ENCODE measurements at places on chromosomes 2 and 18.

DNA sequence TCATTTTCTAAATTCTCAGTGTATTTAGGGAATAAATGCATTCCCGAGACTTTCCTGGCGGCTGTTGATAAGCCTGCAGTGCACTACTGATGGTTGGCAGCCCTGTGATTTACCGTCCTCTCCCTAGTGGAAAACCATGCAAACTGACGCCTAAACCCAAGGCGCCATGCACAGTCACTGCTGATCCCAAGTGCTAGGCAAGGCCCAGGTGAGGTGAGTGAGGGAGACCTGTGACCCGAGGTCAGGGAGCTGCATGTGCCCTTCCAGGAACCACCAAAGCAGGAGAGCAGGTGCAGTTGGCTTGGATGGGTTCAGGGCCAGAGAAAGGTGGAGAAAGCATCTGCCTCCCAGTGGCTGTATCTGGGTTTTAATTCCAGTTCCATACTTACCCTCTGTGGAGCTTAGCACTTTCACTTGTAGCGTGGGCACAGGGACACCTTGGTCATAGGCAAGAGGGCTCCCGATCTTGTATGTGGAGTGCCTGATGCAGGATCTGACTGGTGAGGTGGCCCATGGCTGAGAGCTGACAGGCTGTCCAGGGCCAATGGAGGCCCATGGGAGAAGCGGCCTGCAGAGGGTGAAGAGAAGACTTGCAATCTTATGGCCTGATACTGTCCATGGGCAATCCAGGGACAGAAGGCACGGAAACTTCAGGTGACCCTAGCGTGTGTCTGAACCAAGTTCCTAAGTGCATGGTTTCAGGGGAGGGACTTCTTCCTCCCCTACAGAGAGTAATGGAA lies 131.3 kb downstream of the SH3RF3 start:
- DNase-seq, result no peak

DNA sequence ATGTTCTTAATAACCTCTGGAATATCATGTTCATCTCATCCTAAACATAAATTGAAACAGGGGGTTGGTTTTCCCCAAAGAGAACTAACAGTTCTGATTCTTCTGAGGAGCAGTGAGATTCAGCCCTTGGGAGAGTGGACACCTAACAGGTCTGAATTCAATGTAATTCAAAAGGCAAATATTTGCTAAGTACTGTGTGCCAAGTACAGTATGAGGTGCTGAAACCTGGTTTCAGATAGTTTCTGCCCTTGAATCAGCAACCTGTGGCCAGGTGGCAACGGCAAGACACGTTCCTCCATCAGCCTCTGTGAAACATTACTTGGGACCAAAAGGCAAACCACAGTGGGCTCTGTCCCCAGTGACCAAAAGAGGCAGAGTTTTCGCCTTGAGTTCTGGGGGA lies 1.3 kb downstream of the LRRC30 start:
- DNase-seq, result no peak

GRCh38 chr2:53407363-53408080 lies 360.1 kb upstream of the CHAC2 start:
- DNase-seq, result peak; percentile 72

DNA sequence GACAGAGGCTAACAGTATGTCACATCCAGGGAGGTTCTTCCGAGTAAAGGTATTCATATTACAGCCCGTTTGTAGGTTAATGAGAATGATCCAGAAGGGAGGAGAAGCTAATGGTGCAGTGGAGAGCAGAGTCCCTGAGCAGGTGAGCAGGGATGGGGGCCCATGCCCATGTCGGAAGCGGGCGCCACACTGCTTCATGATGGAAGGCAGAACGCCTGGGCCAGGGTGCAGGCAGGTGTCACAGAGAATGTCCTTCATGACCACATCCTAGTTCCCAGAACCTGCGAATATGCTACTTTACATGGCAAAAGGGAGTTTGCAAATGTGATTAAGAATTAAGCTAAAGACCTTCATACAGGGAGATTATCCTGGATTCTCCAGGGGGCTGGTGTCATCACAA lies 4.0 kb downstream of the HES6 start:
- DNase-seq, result no peak

- DNase-seq, result no peak
Measured at GRCh38 chr2:182554950-182555349, 128.1 kb upstream of the PDE1A start.

DNA sequence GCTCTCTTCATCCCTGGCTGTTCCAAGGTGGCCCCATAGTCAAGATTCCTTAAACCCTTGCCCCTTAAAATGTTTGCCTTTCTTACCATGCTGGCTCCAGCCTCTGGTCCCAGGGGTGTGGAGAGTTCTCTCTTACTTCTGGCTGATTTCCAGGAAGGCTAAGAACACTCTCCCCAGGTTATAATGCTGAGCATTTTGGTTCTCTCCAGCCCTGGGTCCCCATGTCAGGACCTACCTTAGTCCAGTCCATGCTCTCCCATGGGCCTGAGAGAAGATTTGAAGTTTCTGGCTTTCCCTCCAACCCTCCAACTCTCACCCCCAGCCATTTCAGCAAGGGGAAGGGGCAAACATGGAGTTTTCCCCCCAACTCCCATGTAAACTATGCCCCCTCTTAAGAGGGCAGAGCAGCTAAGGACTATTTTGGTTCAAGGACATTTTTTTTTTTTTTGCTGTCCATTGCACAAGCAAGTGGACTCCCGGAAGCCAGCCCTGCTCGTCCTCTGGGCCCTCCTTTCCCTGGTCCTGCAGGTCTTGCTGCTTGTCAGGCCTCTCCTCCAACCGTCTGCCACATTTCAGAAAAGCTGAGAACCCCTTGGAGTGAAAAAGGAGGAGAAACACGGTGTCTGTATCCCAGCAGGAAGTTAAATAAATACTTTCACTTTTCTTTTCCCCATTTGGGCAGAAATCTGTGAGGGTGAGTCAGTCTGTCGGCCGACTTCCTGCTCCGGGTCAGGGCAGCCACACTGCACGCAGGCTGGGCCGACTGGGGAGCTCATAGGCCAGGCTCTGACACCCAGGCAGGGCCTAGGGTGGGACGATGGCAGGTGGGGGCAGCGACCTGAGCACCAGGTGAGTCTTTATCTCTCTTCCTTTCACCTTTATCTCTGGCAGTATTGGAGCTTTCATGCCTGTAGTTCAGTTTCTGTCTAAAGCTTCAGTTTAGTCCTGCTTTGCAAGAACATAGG lies at the start of gene SP140L:
SP140L (plus strand) TSS at position 741 of the 965 bp plus-strand sequence; CDS start at position 818, 77 bp downstream.
- peak; percentile 77 for DNase-seq

- DNase-seq, result no peak
Measured at GRCh38 chr2:144595686-144596072, 75.8 kb upstream of the ZEB2 start.

DNA sequence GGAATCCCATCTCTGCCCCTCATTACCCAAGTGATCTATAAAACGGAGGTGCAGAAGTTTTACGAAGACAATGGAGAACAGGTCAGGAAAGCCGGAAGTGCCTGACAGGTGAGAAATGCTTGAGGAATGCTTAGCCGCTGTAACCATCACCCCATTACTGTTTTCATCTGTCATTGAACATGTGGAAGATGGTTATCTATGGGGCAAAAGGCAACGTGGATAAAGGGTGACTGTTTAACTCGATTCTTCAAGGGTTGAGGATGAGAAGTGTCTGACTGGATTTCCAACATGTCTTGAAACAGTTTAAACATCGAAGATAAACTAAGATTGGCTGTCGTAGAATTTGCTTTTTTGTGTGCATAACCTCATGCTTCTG lies 17.3 kb downstream of the HK2 start:
- DNase-seq, result peak; percentile 64

GRCh38 chr2:212736385-212736726 lies 197.8 kb upstream of the ERBB4 start:
- DNase-seq, result no peak

Measured in epithelial cell of esophagus (primary cell).